H4 (cell line): ENCODE measurements at places on chromosomes 12 and 14.

DNA sequence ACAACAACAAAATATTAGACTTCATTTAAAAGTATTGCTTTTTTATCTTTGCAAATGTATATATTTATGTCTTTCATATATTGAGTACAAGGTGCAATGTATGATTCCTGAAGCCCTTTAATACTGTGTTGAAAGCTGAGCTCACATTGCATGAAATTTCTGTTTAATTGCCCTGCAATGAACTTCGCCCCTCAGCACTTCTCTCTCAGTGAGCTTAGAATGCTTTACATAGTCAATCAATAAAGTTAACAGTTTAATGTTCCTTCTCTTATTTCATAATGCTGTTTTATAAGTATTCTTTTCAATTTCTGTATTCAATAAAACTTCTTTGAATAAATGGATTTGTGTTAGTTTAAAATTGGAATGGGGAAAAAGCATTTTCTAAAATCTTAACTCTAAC, 607.1 kb downstream of the SOX5 start:
- DNase-seq, result no peak

GRCh38 chr14:101849125-101849524, 87.6 kb downstream of the PPP2R5C start:
- no peak for DNase-seq

DNA sequence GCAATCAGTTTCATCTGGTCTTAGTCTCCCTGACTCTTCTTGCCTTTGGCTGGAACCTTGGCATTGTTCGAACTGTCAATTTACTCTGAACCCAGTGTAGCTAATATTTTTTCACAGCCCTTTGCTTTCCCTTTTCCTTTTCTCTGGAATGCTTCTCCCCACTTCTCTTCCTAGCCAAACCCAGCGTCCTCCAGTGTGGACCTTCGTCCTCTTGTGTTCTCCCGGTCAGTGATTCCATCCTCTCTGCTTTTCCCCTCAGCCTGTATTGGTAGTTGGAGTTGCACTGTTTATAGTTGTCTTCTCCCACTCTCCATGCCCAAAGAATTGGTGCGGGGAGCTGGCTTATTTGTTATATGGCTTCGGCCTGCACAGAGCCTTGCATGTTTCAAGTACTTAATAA, 9.4 kb downstream of the ACVR1B start:
- no peak for DNase-seq

DNA sequence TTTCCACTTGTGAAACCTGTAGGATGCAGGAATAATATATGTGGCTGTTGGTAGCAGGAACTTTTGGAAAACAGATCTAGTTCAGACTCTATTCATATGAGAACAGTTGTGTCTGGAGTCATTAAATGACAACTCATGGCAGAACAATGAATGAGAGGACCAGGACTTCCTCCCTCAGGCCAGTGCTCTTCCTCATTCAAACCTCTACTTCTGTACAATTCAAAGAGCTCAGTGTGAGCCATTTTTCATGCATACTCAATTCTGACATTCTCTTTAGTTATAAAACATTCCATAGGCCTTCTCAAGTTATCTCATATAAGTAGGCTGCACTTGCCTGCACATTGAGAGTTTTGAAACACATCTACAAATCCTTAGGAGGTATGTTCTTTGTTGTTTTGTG, 1526.6 kb upstream of the FLRT2 start:
- DNase-seq, result no peak

- no peak for DNase-seq
Measured at GRCh38 chr14:99966037-99966835, 99.0 kb upstream of the EVL start.

DNA sequence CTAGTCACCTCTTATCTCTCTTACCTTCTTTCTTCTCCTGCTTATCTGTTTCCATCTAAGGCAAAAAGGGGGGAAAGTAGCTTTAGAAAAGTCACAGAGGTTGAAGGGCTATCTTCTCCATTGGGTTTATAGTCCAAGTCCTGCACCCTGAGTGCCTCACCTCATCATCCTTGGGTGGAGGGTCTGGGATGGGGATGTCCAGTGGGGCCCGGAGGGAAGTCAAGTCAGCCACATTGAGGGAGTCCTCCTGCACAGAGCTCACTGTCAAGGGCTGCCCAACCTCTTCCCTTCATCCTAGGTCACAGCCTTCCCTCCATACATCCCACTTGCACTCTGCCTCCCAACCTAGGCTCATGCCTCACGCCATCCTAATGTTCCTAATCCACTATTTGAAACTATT, 1.2 kb downstream of the PSME2 start:
- no peak for DNase-seq

DNA sequence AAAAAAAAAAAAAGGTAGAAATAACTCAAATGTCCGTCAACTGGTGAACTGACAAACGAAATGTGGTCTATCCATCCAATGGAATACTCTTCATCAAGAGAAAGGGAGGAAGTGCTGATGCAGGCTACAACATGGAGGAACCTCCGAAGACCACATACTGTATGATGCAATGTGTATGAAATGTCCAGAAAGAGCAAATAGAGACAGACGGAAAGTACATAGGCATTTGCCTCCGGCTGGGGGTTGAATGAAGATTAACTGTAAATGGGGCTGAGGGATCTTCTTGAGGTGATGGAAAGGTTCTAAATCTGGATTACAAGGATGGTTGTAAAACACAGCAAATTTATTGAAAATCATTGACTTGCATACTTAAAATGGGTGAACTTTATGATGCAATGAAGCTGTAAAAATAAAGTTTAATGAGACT, 35.4 kb downstream of the DLK1 start:
- peak; percentile 42 for DNase-seq

DNA sequence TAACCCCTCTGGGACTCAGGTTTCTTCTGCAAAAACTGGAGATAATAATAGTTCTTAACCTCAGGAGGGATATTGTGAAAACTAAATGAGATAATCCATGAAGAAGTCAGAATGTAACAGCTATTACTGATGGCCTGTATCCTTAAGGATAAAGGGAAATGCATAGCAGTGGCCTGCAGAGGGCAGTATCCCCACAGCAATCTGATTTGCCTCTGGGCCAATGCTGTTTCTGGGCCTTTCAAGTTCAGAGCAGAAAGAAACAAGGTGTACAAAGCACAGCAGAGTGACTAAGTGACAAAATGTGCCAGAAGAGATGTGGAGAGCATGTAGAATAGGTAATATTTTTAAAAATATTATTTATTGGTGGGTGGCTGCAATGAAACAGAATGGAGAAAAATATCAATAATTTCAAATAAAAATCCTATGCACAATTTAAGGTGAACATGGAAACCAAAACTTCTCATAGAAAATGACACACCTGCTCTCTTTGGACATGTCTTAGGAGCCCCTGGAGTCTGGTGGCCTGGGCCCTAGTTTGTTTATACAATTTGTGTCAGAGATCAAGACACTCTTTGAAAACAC, 90.3 kb downstream of the C12orf75 start:
- peak; percentile 64 for DNase-seq

GRCh38 chr12:10503460-10503859, 2.2 kb upstream of the EIF2S3B start:
- no peak for DNase-seq

DNA sequence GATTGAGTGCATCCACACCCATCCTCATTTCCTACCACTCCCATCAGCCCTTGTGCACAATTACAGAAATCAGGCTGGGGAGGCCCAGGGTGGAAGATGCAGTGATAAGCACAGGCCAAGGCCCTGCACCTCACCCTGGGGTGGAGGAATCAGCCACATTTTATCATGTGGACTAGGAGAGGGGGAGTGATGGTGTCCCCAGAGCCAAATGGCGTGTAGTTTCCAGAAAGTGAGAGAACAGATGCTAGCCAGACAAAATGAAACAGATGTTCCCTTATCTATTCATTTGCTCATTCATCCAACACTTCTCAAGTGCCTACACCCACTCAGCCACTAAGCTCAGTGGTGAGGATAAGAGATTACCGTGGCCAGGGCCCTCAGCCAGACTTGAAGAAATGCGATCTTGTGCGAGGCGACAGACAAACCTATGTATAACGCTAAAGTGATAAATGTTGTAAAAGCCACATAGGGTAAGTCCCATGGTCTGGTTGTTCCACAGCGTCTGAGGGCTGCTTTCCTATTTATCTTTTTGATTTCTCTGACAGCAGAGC, 93.6 kb downstream of the STAB2 start:
- DNase-seq, result no peak

DNA sequence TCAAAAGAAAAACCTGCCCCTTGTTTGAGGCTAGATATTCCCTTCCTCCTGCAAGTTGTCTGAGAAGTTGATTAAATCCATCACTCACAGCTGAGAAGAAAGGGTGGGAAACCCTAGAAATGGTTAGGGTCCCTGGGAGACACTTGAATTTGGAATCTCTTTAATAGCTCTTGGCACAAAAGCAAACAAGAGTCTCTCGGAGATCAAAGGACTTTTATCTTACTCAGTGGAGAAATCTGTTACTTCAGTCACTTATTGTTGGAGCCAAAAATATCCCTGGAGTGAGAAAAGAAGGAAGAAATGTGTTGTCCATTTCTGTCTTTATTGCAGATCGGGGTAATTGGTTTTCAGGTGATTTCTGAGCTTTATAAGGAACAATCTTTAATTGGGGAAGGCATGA, 47.0 kb downstream of the TMEM132C start:
- no peak for DNase-seq

- DNase-seq, result no peak
Measured at GRCh38 chr12:120933786-120934185, 29.6 kb upstream of the SPPL3 start.

DNA sequence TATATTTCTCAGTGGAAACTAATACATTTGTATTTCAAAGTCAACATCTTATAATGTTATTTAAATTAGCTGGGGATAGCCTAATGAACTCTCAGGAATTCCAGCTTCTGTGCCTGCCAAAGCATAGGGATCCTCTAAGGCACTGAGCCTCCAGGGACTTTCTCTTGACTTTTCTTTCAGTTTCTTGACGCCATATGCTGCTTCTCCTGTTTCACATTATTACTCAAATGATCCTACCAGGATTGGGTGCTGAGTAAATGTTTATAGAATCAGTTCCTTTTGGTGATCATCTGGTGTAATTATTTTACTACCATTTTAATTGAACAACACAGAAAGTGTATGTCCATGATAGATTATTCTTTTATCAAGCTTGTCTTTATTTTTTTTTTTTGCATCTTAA, 7.9 kb downstream of the METTL25 start:
- no peak for DNase-seq

DNA sequence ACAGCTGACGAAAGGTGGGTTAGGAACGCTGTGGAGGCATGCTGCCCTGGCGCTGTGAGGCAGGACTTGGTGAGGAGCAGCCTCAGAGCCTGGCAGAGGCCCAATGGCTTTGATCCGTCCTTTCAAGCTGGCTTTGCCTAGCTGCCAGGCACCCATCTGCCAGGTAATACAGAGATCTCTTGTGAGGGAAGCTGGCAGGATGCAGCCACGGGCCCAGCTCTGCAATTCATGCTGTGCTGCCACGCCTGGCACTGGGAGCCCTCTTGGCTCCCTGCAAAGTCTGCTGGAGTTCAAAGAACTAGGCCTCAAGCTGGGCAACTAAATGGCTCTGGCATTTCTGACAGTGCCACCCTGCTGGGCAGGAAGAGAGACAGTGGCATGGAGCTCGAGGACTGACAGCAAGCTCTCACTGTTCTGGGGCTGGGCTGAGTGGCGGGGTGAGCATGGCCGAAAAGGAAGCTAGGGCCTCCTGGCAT, 18.7 kb downstream of the IQSEC3 start:
- DNase-seq, result no peak

DNA sequence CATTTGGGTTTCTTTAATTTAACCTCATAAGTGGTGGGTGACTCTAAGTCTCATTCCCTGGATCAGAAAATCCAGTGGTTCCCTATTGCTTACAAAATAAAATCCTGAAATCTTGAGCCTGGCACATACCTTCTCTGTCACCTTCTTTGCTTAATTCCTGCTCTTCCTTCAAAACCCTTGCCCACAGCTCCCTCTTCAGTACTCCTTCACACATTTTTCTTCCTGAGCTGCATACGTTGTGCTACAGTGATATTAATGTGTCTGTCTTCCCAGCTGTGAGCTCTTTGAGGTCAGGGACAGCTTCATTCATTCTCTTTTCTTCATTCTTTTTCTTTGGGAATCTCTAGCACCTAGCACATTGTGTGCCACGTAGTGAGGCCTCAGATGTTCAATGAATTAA, 9.5 kb downstream of the TSPAN11 start:
- DNase-seq, result no peak

GRCh38 chr12:95738024-95738611, 52.4 kb downstream of the NTN4 start:
- no peak for DNase-seq

DNA sequence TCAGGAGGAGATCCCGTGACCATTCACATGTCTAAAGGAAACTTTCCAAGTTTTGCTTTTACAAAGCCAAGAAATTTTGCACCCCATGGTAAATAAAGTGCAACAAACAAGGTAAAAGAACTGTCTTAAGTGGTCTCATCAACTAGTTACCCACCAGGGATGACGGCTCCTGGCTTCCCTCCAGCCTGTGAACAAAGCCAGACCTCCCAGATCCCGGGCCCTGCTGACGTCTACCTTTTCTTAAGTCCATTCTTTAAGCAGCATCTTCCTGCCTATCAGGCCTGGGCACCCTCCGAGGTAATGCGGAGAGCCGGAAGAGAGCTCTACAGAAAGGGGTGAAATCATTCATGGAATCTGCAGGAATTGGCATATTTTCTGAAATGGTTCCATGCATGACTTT, 58.0 kb upstream of the DAAM1 start:
- no peak for DNase-seq

DNA sequence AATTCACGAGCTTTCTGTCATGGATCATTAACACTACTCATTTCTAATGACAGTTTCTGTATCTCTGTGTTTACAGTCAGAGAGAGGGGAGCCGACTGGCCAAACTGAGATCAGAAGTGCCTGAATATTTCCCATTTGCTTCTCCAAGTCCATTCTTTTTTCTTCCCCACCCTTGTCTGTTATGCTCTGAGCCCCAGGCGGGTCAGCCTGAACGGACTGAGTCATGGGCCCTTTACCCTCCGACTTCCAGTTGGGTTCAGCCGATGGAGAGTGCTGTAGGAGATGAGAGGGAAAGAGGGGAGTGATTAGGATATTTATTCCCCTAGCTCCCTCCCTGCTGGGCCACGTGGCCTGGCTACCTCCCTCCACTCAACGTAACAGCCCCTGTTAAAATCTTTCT, 104.7 kb downstream of the PAH start:
- DNase-seq, result no peak

DNA sequence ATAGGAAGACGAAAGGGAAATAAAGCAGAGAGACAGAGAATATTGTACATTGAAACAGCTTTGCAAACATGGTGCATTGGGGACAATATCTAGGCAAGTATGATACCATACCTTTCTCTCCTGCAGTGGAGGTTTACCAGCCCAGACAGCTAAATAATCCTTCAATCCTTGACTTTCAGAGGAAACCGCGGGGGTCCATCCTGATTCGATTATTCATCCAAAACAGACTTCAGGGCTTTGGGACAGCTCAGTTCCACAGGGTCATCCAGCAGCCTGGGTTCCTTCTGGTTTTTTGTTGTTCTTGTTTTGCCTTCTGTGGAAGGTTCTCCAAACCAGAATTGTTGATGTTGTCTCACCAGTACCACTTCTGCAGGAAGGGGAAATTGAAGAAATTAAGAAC, 81.5 kb downstream of the LGR5 start:
- no peak for DNase-seq

- peak; percentile 86 for DNase-seq
Measured at GRCh38 chr12:6554168-6555017, 1.4 kb downstream of the IFFO1 start.
